ENCODE measurements at places on chromosomes 1 and 21.

- H3K4me3 ChIP-seq = no peak overlapping the region
- no peak for DNase-seq
- H3K36me3 ChIP-seq = no peaks in the 10 kb centered on the region
- no peaks in the 10 kb centered on the region for H3K27me3 ChIP-seq
- no peaks in the 10 kb centered on the region for H3K4me1 ChIP-seq
- no peak overlapping the region for H3K27ac ChIP-seq
Measured at GRCh38 chr21:43340491-43341377, 86.2 kb downstream of the SIK1 start.

DNA sequence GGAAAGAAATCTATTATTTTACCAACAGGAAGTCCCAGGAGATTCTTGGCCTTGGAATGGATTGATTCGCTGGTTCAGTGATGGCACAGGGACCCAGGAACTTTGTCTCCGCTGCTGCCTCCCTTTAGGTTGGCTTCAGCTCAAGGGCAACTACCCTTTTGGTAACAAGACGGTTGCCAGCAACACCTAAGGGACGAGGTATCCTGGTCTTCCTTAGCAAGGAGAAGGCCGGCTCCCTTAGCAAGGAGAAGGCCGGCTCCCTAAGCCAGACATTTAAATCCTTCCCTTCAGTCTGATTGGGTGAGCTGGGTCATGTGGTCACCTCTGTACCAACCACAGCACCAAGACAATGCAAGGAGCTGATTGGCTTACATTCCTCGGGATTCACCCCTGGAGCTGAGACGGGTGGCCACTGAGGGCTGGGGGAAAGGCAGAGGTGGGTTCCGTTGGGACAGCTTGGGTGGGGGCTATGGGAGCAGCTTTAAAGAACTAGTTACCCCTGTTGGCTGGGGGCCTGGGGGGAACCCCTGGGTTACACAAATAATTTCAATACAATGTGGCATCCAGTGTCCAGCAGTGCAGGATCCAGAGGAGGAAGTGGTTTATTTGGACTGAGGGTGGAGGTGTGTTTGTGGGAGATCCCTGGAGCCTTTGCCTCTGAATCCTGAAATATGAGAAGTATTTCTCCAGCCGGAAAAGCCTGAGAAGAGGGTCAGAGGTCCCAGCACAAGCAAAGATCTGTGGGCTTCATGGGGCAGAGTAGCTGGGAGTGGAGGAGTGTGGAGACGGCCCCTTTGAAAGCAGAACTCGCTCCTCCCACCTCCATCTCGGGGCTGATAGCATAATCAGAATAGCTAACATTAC lies 20.7 kb upstream of the CLIC4 start:
- H3K4me3 ChIP-seq = no peak overlapping the region
- no peaks in the 10 kb centered on the region for H3K27me3 ChIP-seq
- no peak overlapping the region for H3K27ac ChIP-seq
- H3K36me3 ChIP-seq = no peaks in the 10 kb centered on the region

DNA sequence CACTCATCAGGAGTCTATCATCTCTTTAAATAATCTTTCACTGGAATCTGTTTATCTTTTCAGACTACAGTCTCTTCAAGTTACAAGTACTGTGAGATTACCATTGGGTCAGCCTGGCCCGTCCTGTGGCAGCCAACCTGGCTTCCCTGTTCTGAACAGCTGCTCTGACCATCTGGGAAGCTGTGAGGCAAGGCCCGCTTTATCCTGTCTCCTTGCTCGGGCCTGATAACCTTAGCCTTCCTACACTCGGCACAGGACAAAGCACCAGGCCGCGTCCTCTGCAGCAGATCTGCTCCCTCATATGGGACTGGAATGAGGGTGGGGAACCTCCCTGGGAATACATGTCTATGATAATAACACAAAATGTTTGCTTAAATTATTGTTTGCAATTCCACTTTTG lies 113.3 kb downstream of the PTPN14 start:
- H3K27ac ChIP-seq = no peak overlapping the region
- no peaks in the 10 kb centered on the region for H3K27me3 ChIP-seq
- H3K4me1 ChIP-seq = peaks cover 5% of the 10 kb centered on the region
- DNase-seq = no peak
- no peak overlapping the region for H3K4me3 ChIP-seq

- H3K4me1 ChIP-seq = no peaks in the 10 kb centered on the region
- H3K4me3 ChIP-seq = no peak overlapping the region
- no peak for DNase-seq
- H3K27ac ChIP-seq = no peak overlapping the region
- no peaks in the 10 kb centered on the region for H3K36me3 ChIP-seq
Measured at GRCh38 chr1:22792396-22793160, 81.9 kb downstream of the EPHB2 start.

- no peaks in the 10 kb centered on the region for H3K36me3 ChIP-seq
- H3K4me1 ChIP-seq = no peaks in the 10 kb centered on the region
- no peaks in the 10 kb centered on the region for H3K27me3 ChIP-seq
- H3K27ac ChIP-seq = no peak overlapping the region
- DNase-seq = no peak
Measured at GRCh38 chr1:225454733-225455132, 26.9 kb upstream of the LBR start.

GRCh38 chr1:162633081-162633762 lies 958 bp downstream of the DDR2 start:
- H3K27me3 ChIP-seq = no peaks in the 10 kb centered on the region
- DNase-seq = no peak
- H3K36me3 ChIP-seq = no peaks in the 10 kb centered on the region
- no peak overlapping the region for H3K27ac ChIP-seq

GRCh38 chr1:5108740-5109139 lies 454.3 kb downstream of the AJAP1 start:
- DNase-seq = no peak
- H3K27ac ChIP-seq = no peak overlapping the region
- H3K27me3 ChIP-seq = no peaks in the 10 kb centered on the region
- peaks cover 3% of the 10 kb centered on the region for H3K4me1 ChIP-seq

DNA sequence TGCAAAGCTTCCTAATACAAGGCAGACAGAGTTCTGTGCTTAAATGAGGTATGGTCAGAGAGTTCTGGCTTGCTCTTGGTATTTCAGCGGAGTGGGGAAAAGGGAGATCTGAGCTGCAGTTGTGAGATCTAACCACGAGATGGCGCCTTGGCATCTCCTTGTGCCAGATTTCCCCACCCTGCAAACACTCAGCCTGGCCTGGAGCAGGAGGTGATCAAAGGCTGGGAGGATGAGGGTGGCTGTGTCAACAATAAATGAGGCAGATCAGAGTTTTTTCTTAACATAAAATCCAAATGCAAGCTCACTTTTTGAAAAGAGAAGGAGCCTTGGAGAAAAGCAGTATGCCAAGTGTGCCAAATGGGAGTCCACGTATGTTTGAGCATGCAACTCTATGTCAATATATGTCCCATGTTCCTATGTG lies 4.1 kb upstream of the TFAP2E start:
- no peak overlapping the region for H3K27ac ChIP-seq
- H3K36me3 ChIP-seq = peaks cover 3% of the 10 kb centered on the region
- H3K4me3 ChIP-seq = no peak overlapping the region
- no peaks in the 10 kb centered on the region for H3K27me3 ChIP-seq
- no peaks in the 10 kb centered on the region for H3K4me1 ChIP-seq

DNA sequence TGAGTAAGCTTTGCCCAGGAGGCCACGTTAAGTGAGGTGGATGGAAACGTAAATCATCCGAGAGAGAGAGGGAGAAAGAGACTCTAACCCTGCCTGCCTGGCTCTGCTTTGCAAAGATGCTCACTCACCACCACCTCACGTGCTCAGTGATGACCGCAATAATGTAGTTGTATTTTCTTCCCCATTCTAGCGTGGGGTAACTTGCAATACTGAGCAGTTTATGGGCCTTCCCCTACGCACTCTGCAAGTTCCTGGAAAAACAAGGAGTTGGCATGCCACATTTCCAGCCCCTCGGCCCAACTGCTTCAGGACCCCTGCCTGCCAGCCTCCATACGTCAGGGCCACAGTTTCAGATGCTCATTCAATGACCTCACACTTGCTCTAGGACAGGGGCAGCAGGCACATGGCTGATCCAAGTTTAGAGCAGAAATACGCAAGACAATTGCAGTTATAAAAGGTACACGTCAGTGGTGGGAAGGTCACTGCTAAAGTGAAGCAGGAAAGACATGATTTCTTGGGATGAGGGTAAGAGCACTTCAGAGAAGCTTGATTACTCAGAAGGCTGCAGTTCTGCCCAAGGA lies 112.5 kb upstream of the RAB4A start:
- peaks cover 6% of the 10 kb centered on the region for H3K4me1 ChIP-seq
- H3K36me3 ChIP-seq = no peaks in the 10 kb centered on the region
- no peaks in the 10 kb centered on the region for H3K27me3 ChIP-seq
- no peak overlapping the region for H3K27ac ChIP-seq
- no peak for DNase-seq

DNA sequence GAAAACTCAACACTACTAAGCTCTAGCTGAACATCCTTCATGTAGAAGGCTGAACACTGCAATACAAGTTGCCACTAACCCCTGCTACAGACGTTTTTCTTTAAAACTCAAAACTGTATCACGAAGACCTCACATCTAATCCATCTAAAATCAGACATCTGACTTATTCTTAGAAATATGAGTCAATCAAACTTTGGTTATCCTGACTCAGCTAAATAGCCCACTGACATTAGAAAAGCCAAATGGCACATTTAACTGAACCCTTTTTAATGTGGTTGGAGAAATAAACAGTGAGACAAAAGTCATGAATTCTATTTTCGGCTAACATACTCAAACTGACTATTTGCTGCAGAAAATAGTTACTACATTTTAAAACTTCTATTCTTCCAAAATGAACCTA lies 35.6 kb downstream of the WLS start:
- DNase-seq = no peak
- H3K27me3 ChIP-seq = no peaks in the 10 kb centered on the region

GRCh38 chr1:57839067-57839466 lies 415.2 kb upstream of the DAB1 start:
- H3K27ac ChIP-seq = no peak overlapping the region
- no peaks in the 10 kb centered on the region for H3K36me3 ChIP-seq
- no peaks in the 10 kb centered on the region for H3K27me3 ChIP-seq
- H3K4me1 ChIP-seq = no peaks in the 10 kb centered on the region

DNA sequence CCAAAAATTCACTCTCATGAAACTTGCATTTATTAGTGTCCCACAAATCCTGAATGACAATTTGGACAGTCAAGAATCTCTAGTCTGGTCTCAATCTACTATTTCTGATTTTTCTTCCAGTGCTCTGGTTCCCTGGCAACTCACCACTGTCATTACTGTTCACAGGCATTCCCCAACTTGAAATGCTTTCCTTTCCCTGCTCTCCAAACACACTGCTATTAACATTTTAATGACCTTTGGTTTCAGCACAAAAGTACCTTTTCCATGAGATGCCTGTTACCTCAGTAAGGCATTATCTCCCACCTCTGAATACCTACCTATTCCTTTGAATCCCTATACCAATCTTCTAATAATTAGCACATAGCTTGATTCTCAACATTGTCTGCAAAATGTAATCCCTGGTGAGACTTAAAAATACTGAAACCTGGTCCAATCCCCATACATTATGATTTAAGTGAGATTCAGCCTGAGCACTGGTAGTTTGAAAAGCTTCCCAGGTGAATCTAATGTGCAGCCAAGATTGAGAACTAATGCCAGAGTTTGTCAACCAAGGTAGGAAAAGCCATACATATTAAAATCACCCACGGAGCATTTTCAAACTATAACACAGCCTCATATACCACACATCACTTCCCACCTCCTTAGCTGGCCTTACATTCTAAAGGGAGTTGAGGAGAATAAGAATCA lies 11.7 kb upstream of the ANGPTL3 start:
- no peak overlapping the region for H3K4me3 ChIP-seq
- H3K27ac ChIP-seq = no peak overlapping the region

- no peaks in the 10 kb centered on the region for H3K4me1 ChIP-seq
- no peak overlapping the region for H3K27ac ChIP-seq
- H3K4me3 ChIP-seq = no peak overlapping the region
- H3K27me3 ChIP-seq = no peaks in the 10 kb centered on the region
Measured at GRCh38 chr1:198880818-198881597, 242.2 kb downstream of the PTPRC start.

- peaks cover 58% of the 10 kb centered on the region for H3K36me3 ChIP-seq
- no peak overlapping the region for H3K27ac ChIP-seq
- DNase-seq = no peak
- no peaks in the 10 kb centered on the region for H3K27me3 ChIP-seq
Measured at GRCh38 chr1:40769815-40770214, 13.8 kb upstream of the KCNQ4 start.

DNA sequence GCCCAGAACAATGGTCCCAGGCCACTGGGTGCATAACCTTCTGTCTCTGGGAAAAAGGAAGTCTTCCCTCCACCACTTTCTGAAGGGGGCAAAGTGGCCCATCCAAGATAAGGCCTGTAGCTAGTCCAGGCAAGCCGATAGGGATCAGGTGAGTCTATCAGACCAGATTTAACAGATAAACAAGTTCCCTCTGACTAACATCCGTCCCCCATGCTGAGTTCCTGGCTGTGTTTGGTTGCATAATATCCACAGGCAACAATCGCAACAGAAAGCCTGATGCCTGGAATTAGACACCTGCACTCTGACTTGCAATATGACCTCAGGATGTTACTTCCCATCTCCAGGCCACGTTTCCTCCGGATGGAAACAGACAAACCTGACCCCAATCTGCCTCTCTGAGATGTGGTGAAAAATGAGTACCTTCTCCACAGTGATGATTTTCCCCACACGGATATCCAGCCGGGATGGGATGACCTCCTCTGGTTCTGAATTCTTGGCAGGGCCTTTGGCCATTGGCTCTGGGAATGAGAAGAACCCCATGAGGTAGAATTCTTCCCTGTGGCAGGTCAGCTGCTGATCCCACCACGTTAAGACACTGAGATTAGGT lies 36.4 kb downstream of the YARS1 start:
- no peak for DNase-seq
- peaks cover 56% of the 10 kb centered on the region for H3K36me3 ChIP-seq
- no peak overlapping the region for H3K4me3 ChIP-seq
- no peak overlapping the region for H3K27ac ChIP-seq

DNA sequence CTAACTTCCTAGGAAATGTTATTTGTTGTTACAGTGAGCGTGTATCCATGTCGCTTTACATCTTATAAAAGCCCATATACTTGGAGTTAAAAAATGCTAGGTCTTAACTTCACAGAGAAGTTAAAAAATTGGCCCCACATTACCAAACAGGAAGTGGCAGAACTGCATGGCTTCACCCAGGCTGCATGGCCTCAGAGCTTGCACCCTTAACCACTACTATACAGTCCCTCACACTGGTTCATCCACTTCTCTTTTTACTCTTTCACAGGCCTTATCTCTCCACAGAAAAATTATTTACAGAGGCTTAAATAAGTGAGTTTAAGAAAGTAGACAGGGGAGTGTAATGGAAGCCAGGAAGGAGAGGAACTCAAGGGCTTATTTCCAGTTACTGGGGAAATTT lies 402.5 kb downstream of the HHAT start:
- no peak overlapping the region for H3K27ac ChIP-seq
- no peaks in the 10 kb centered on the region for H3K4me1 ChIP-seq
- no peak overlapping the region for H3K4me3 ChIP-seq
- DNase-seq = no peak
- no peaks in the 10 kb centered on the region for H3K27me3 ChIP-seq

GRCh38 chr1:235278915-235279292 lies 49.1 kb downstream of the ARID4B start:
- DNase-seq = no peak
- peaks cover 22% of the 10 kb centered on the region for H3K4me1 ChIP-seq
- H3K27ac ChIP-seq = no peak overlapping the region
- H3K27me3 ChIP-seq = no peaks in the 10 kb centered on the region
- no peak overlapping the region for H3K4me3 ChIP-seq

GRCh38 chr1:26127235-26128163 lies 15.9 kb downstream of the PDIK1L start:
- no peak overlapping the region for H3K27ac ChIP-seq
- H3K36me3 ChIP-seq = no peaks in the 10 kb centered on the region
- no peak for DNase-seq
- H3K27me3 ChIP-seq = no peaks in the 10 kb centered on the region
- no peak overlapping the region for H3K4me3 ChIP-seq

GRCh38 chr1:227778401-227778947 lies 37.0 kb upstream of the PRSS38 start:
- H3K4me3 ChIP-seq = no peak overlapping the region
- no peaks in the 10 kb centered on the region for H3K27me3 ChIP-seq
- H3K27ac ChIP-seq = no peak overlapping the region

Measured in effector memory CD4-positive, alpha-beta T cell (primary cell).